ENCODE measurements at places on chromosomes 5 and 9.
A peak's percentile ranks its signal among the peaks of the same experiment; 100 is the strongest.

DNA sequence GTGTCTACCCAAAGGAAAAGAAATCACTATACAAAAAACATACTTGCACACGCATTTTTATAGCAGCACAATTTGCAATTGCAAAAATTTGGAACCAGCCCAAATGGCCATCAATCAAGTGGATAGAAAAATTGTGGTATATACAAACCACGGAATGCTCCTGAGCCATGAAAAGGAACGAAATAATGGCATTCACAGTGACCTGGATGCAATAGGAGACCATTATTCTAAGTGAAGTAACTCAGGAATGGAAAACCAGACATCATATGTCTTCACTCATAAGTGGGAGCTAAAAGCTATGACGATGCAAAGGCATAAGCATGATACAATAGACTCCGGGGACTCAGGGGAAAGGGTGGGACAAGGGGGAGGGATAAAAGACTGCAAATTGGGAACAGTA, 78.4 kb downstream of the ENC1 start:
- DNase-seq = peak; percentile 6

DNA sequence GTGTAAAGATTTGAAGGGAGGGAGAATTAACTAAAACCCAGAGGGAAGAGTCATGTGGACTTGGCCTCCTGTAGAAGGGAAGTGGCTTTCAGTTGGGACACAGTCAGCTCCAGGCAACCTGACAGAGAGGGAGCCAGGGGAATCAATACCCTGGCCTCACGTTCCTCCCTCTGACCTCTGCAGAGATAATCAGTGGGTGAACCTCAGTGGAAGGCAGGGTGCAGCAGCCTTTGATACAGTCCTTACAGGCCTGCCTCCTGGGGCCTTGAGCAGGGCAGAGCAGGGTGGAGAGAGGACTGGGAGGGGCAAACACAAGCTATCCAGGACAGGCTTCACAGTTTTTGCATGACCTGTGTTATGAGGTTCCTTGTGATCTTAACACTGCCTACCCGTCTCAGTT, 61.9 kb upstream of the GPBP1 start:
- DNase-seq = no peak

GRCh38 chr5:145587710-145588109, 247.4 kb downstream of the PRELID2 start:
- peak; percentile 92 for DNase-seq

DNA sequence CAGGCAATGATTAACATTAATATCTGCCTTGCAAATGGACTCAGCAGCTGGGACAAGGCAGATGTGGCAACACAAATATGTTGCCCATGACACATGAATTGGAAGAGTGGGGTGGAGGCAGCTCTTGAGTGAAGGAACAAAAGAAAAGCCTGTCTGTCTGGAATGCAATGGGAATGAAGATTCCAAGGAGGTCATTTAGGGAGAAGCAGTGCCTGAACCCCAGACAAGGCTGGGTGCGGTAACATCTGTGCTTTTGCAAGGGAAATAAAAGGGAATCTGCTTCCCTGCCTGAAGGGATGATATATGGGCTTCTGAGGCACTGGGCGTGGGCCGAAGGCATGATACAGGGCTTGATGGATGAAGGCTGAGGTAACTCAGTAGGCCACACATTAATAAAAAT, 94.1 kb upstream of the TRIM32 start:
- peak; percentile 64 for DNase-seq

DNA sequence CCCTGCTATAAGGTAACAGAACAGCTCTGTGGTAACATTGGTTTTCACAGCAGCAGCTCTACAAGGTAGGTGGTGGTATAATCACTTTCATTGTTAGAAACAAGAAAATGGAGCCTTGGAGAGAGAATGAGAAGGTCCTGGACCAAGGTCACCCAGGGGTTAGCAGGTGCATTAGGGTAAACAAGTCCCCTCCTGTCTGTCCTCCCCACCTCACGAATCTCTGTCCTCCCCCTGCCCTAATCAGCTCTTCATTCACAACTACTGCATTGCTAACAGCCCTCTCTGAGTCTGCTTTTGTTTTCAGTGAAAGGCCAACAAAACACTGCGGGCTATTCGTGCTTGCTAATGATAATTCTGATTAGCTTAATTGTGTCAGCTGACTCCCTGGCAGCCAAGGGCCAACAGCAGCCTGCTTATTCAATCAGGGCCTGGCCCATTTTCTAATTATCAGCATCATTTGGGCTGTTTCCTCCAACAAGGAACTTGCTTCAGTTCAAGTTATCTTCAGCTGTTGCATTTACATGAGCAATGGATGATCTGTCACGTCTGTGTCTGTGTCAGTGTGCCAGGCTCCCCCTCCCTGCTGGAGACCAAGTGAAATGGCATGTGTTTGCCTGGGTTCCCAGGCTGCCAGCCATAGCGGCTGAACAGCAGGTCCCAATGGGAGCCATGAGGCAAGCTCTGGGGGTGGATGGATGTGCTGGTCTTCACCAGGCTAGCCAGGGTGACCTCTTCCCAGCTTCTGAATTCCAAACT, 56.7 kb upstream of the EQTN start:
- DNase-seq = no peak

GRCh38 chr5:11191673-11192072, 430.6 kb upstream of the DAP start:
- DNase-seq = no peak

- DNase-seq = no peak
These were observed 103.2 kb downstream of the KLHL3 start for GRCh38 chr5:137632716-137633115.

GRCh38 chr5:116487045-116487444, 87.6 kb downstream of the SEMA6A start:
- no peak for DNase-seq

GRCh38 chr9:72333709-72334108, 31.3 kb downstream of the ZFAND5 start:
- no peak for DNase-seq

- DNase-seq = peak; percentile 45
These were observed 12.6 kb upstream of the LPCAT1 start for GRCh38 chr5:1536322-1536845.

GRCh38 chr5:88607492-88607891, 275.5 kb downstream of the MEF2C start:
- DNase-seq = no peak

- DNase-seq = no peak
These were observed 290.9 kb upstream of the SMC2 start for GRCh38 chr9:103803245-103803644.

GRCh38 chr5:13553896-13554295, 390.6 kb downstream of the DNAH5 start:
- DNase-seq = peak; percentile 15

DNA sequence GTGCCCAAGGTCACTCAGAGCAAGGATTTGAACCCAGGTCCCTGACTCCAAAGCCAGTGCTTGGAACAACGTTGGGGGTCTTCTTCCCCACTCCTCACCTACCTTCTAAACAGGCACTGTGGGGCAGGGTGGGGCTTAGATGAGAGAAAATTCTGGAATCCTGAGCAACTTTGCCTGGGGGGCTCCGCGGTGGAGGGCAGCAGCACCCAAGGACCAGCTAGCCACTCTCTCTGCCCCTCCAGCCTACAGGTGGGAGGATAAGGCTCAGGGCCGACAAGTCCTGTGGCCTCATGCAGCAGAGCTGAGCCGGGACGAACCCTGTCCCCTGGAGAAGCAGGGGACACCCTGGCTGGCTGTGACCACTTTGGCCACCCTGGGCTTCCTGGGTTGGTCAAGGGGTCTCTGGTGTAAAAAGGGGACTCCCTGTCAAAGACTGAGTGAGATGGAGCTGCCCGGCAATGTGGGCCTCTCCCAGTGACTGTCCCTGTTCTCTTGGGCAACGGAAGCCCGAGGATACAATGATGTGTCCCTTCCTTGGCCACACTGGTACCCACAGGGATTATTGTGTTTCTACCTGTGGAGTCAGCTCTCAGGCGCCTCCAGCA, 26.5 kb downstream of the CEL start:
- DNase-seq = no peak

GRCh38 chr5:172585114-172585513, 55.9 kb upstream of the NEURL1B start:
- no peak for DNase-seq

GRCh38 chr5:173394701-173395100, 66.5 kb upstream of the STC2 start:
- DNase-seq = peak; percentile 33

DNA sequence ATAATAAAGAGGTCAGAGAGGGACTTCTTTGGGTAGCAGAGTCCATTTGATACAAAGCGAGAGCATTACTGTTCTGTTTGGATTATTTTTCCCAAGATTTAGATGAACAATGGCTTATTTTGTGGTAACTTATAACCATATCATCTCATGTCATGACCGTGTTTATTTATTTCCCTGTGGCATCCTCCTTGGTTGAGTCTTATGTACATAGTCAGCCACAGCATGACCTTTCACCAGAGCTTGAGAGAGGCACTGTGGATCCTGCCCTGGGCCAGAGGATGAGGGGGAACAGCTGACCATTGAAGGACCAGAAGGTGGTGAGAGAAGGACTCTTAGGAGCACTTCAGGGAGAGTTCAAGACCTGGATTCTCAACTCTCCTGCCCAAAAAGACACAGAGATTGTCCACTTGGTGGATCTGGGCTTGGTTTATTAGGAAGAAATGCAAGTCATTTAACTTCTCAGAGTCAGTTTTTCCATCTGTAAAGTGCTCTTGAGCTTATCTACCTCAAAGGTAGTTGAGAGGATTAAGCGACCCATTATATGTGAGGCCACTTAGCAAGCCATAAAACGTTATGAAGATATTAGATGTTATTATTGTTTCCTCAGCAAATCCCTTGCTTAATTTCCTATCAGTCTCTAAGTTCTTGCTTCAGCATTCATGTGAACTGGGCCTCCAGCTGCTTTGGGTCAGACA, 51.4 kb downstream of the PPIC start:
- DNase-seq = no peak
